ENCODE measurements at places on chromosomes 3 and 15. TPM values are rescaled to one million over a fixed set of nuclear protein-coding genes. Genes with fewer than 3 reads are reported as not detected.

CSTA gene
- not detected for total RNA-seq

DNA sequence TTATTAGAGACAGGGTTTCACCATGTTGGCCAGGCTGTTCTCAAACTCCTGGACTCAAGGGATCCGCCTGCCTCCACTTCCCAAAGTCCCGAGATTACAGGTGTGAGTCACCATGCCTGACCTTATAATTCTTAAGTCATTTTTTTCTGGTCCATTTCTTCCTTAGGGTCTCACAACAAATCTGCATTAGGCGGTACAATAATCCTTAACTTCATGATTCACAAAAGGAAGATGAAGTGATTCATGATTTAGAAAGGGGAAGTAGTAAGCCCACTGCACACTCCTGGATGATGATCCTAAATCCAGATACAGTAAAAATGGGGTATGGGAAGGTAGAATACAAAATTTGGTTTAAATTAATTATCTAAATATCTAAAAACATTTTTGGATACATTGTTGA lies 45.0 kb upstream of the TKT start:
- H3K36me3 ChIP-seq: peaks cover 66% of the 10 kb centered on the region
- H3K27me3 ChIP-seq: no peaks in the 10 kb centered on the region
- H3K27ac ChIP-seq: no peak overlapping the region
- no peak for DNase-seq
- H3K4me1 ChIP-seq: no peaks in the 10 kb centered on the region

ZCWPW2 gene
- total RNA-seq: 0.75 TPM

GRCh38 chr3:127688416-127689265 lies 15.9 kb downstream of the ABTB1 start:
- peak; percentile 63 for DNase-seq
- no peaks in the 10 kb centered on the region for H3K27me3 ChIP-seq
- H3K36me3 ChIP-seq: no peaks in the 10 kb centered on the region
- H3K4me1 ChIP-seq: peaks cover 7% of the 10 kb centered on the region
- H3K4me3 ChIP-seq: no peak overlapping the region

DNA sequence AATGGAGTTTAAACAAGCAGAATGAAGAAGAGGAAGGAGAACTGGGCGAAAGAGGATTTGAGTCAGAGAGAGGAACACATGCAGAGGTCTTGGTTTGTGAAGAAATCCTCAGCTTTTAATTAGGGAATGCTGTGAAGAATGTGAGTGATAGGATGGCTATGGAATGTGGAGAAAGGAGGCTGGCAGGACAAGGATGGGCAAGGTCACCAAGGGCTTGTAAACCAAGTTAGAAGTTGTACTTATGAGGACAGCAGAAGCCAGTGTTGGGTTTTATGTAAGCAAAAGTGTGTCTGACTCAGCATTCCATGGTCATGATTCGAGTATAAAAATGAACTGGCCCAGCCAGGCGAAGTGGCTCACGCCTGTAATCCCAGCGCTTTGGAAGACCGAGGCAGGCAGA lies 60.0 kb upstream of the IL12A start:
- H3K4me1 ChIP-seq: peaks cover 4% of the 10 kb centered on the region
- H3K36me3 ChIP-seq: no peaks in the 10 kb centered on the region
- no peak overlapping the region for H3K27ac ChIP-seq
- no peak overlapping the region for H3K4me3 ChIP-seq

DNA sequence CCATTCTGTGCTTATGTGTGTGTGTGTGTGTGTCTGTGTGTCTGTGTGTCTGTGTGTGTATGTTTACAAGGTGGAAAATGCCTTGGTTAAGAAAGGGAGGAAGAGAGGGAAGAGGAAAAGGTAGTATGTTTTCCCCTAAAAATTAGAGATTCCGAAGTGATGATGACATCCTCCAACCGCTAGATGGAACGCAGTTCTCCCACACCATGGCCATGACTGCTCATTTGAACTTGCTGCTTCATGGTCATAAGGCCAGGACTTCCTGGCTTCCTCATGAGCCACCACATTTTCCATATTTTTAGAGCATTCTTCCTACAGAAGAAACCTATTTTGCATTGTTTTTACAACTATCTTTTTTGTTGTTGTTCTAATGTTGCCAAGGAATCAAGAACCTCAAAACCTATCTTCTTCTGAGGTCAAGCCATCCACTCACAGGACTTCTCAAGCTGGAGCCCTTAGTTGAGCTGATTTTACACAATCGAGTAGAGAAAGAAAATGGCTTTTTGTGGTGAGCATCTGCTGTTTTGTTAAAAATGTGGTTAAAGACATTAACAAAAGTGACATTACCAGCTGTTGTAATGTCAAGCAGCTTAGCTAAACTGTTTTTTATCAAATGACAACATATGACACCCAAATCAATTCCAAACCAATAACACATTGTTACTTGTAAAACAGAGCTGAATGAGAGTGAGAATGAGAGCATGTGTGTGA lies 1091.0 kb downstream of the FHIT start:
- H3K4me1 ChIP-seq: no peaks in the 10 kb centered on the region
- no peaks in the 10 kb centered on the region for H3K36me3 ChIP-seq
- H3K4me3 ChIP-seq: no peak overlapping the region
- no peak for DNase-seq
- no peaks in the 10 kb centered on the region for H3K27me3 ChIP-seq

Data from endodermal cell (in vitro differentiated cells).